ENCODE measurements at places on chromosomes 3 and 15. TPM values are rescaled to one million over a fixed set of nuclear protein-coding genes. Genes with fewer than 3 reads are reported as not detected.

CAPN3 gene
- 2.7 TPM for total RNA-seq

HEG1 gene
- total RNA-seq, result 33.8 TPM

- no peak for DNase-seq
Observed at GRCh38 chr15:101012326-101013200, 93.4 kb downstream of the LRRK1 start.

GRCh38 chr3:104734627-104735026 lies 632.1 kb upstream of the ALCAM start:
- DNase-seq, result no peak

DNA sequence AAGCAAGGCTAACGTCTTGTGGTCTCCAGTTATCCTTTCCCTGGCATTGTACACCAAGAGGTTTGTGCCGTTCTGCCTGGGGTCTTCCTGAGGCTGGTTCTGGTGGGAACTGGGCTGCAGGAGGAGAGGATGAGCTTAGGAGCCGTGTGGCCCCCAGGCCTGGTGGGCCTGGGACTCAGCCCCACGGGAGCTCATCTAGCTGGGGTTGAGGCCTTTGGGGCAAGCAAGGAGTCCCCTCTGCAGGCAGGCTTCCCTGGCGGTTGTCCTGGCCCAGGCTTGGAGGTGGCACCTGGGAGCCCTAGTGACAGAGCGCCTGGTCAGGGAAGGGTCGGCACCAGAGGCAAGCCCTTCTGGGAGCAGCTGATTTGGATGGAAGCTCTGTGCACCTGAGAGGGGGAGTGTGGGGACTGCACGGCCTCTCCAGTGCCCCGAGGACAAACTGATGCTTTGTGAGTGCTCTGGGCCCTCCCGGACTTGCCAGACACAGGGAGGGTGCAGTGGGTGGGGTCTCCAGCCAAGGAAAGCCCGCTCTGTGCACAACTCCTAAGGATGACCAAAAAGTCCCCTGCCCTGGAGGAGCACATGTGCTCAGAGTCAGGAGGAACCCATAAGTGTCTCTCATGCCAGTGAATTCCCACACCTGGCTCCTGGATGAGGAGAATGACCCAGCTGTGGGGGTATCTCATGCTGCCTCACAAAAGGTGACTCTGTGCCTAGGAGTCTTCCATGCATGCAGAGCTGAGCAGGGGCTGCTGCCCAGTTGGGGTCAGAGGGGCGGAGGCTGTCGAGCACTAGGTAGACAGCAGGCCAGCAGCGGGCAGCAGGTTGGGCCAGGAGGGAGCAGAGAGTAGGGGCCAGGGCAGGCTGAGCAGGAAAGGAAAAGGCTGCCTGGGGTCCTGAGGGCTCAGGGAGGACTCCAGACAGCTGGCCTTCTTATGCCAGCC lies 2.7 kb downstream of the PAK6 start:
- no peak for DNase-seq

Data from neural crest cell (in vitro differentiated cells).